ENCODE measurements at places on chromosomes 6 and 20. TPM values are rescaled to one million over a fixed set of nuclear protein-coding genes. Genes with fewer than 3 reads are reported as not detected.

DNA sequence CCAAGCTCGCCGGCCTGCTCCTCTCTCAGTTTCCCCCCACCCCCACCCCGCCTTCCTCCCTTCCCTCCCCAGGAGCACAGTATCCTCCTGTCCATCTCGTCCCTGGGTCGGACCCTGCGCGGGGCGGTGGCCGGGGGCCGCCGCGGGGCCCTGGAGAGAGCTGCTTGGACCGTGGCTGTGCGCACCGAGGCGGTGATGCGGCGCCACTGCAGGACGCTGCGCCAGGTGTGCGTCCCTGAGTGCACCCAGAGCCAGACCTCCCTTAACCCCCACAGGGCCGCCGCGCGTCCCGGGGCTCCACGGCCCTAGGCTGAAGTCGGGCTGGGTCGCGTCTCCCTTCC, 2.2 kb downstream of the C20orf204 start:
- no peak for DNase-seq

GRCh38 chr6:132247381-132248159, 153.7 kb downstream of the MOXD1 start:
- no peak for DNase-seq

- no peak for DNase-seq
Measured at GRCh38 chr6:131173680-131174079, 38.4 kb downstream of the AKAP7 start.

DNA sequence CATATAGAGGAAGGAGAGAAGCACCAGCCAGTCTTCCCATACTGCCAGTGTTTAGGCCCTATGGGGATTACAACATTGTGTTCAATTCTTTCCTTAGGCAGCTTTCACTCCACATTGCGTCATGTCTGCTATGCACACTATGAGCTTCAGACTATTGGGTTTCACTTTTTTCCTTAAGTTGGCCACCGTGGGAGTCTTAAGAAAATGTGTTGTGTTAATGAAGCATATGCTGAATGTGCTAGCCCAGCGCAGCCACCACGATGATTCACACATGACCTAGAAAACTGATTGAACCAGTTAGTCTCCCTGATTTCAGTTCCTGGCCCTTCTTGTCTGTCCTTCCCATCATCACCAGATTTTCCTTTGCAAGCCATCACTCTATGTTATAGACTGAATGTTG, 21.5 kb downstream of the TUBB2B start:
- DNase-seq, result peak; percentile 36

DNA sequence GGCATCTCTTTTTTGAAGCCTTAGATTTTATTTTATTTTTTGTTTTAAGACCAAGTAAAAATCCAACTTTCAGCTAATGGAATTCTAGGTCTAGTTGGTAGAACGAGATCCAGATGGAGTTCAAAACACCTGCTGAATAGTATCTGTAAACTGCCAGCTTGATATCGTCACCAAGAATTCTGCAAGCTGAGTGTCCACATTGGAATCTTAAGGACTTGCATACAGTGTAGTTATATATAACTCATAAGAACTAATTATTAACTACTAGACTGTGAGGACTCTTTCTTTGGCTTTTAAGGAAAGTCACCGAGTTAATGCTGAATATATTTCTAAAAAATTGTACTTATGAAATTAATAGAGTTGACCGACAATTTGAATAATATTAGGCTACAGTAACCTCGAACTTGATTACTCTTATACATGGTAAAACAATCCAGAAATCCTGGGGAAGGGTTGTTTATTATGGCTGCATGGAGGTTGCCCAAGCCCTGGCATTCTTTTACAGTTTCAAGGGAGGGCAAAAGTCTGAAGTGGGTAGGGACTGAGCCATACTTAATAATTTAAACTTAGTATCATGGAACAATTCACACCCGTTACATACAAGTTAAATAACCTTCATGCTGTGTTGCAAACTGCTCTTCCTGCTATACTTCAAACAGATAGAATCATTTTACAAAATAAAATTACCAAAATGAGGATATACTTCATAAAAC, 553.9 kb downstream of the PTPRT start:
- no peak for DNase-seq

DNA sequence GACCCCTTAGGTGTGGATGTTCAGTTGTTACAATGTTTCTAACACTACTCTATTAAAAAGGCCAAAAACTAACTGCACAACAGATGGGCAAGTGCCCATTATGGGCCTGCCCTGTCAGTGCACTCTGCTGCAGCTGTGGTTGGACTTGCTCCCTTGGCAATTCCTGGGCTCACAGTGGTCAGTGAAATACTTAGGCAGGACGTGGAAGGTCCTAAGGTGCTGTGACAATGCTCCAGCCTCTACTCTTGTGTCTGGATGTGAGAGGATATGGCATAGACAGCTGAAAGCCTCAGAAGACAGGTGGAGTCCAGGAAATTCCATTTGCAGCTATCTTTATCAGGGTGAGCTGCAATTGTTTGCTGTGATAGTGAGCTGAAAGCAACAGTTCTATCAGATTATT, 136.5 kb upstream of the OLIG3 start:
- no peak for DNase-seq

- DNase-seq, result peak; percentile 41
Measured at GRCh38 chr20:36340593-36340990, 34.5 kb downstream of the DLGAP4 start.

DNA sequence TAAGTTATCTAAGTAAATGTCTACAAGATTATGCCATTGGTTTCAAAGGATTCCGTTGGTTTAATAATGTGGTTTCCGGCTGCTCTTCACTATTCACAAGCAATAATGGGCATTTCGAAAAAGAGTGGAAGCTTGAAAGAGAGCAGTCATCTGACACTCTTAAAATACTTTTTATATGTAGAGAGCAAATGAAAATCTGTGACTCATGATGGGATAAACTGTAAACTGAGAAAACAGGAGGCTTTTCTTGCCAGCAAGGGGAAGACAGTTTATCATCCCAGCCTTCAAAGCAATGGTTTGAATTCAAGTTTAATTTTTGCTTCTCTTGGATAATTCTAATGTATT, 145.7 kb downstream of the KHDC1L start:
- DNase-seq, result peak; percentile 83

GRCh38 chr6:44262467-44263353, 2.6 kb downstream of the NFKBIE start:
- peak; percentile 41 for DNase-seq

GRCh38 chr6:119479860-119480655, 130.5 kb upstream of the MAN1A1 start:
- DNase-seq, result no peak

DNA sequence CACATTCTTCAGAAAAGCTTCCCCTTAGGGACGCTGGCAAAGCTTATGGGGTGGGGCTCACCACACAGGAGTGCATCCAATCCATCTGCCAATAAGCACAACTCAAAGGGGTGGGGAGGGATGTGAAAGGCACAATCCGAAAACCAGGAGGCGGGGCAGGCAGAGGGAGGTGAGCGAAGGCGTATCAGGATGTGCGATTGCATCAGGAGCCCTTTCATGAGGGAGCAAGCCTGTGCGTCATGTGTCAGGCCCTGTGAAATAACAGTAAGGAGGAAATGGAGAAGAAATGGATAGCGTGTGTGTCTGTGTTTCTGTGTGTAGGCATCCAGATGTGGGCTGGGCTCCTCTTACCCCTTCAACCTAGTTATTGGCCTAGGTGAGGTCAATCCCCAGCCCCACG, 382.4 kb upstream of the CDH4 start:
- DNase-seq, result no peak

DNA sequence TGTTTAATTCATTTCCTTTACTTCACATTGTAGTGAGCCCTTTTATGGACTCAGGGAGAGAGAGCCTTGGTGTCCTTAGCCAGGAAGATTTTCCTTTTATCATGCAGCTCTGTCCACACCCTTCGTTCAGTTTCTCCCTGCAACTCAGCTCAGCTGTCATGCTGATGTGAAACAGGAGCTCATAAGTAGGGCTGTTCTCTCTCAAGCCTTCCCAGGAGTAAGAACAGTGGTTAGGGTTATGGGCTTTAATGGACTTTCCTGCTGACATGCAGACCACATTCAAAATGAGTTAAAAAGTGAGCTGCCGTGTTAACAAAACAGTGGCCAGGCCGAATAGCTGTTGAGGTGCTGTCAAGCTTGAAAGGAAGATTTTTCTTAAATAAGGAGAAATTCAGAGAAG, 104.1 kb downstream of the BCKDHB start:
- DNase-seq, result no peak

DNA sequence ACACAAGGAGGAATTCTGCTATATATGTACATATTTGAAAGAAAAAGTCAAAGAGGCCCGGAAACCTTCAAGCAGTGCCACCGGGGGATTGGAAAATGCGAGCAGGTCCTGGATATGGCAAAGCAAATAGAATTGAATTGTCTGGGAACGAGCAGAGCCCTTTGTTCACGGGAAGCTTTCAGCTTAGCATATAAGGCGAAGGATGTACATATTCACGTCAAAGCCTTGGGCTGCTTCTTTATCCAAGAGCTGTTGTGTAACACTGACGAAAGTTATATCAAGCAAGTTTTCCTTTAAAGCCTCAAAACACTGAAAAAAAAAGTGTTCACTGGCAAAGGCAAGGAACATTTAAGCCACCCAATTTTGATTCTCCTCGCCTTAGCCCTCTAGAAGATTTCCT, 171.0 kb downstream of the GPX5 start:
- DNase-seq, result no peak

- DNase-seq, result no peak
Measured at GRCh38 chr20:13855613-13856012, 70.8 kb downstream of the NDUFAF5 start.

- DNase-seq, result no peak
Measured at GRCh38 chr6:131451321-131452144, 121.5 kb upstream of the ARG1 start.

GRCh38 chr20:59165891-59166709, 2.5 kb downstream of the ZNF831 start:
- no peak for DNase-seq

GRCh38 chr6:16403831-16404230, 165.4 kb downstream of the GMPR start:
- no peak for DNase-seq

DNA sequence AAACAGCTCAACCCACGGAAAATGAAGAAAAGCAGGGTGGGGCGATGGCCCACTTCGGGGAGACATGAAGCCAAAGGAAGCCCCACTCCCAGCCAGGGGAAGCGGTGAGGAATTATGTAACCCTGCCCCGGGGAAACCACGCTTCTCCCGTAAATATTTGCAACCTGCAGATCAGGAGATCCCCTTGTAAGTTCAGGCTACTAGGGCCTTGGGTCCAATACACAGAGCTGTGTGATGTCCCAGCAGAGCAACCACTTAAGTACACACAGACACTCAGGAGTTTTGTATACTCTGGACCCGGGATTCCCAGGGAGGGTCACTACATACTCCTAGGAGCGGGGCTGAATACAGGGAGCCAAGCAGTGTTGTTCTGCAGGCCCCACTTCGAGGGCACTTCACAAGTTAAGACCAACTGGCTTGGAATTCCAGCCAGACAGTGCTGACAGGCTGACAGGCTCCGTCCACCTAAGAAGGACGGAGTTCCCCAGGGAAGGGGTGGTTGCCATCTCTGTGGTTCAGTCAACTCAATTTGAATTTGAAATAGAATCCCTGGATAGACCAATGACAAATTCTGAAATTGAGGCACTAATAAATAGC, 301.4 kb upstream of the THEMIS start:
- no peak for DNase-seq

GRCh38 chr20:31392836-31393235, 2.4 kb upstream of the DEFB119 start:
- DNase-seq, result no peak

- DNase-seq, result no peak
Measured at GRCh38 chr6:85372188-85372914, 77.5 kb upstream of the NT5E start.

GRCh38 chr20:60211618-60212463, 253.6 kb downstream of the CDH26 start:
- DNase-seq, result no peak

DNA sequence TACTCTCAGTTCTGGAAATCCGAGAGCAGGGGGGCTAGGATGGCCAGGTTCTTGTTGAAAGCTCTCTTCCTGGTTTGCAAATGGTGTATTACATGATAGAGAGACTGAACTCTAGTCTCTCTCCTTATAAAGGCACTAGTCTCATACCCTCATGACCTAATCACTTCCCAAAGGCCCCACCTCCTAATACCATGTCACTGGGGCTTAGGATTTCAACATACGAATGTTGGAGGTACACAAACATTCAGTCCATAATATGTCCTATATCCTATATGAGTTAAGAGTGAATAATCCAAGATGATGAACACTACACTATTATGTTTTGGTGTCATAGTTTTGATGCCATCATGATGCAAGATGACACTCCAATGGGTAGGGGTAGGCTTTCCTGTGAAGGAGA, 20.0 kb upstream of the TXLNB start:
- no peak for DNase-seq

- DNase-seq, result no peak
Measured at GRCh38 chr6:7590918-7591302, 912 bp downstream of the SNRNP48 start.

The PPP2R5D gene
- 48.5 TPM for total RNA-seq

The CCM2L gene
- total RNA-seq, result not detected

The SLC22A2 gene
- total RNA-seq, result 1.2 TPM

The PPARD gene
- 7.2 TPM for total RNA-seq

The HLA-DOB gene
- total RNA-seq, result not detected

All from A172 (cell line).